ENCODE measurements at places on chromosomes 11 and 22. TPM values are rescaled to one million over a fixed set of nuclear protein-coding genes. Genes with fewer than 3 reads are reported as not detected.

PNPLA5 gene
- not detected for total RNA-seq

TOLLIP gene
- total RNA-seq: 54.6 TPM

ANGPTL5 gene
- total RNA-seq: 0.63 TPM

PAMR1 gene
- total RNA-seq: 6.9 TPM

LGR4 gene
- total RNA-seq: 31.8 TPM

RAB39A gene
- not detected for total RNA-seq

DNA sequence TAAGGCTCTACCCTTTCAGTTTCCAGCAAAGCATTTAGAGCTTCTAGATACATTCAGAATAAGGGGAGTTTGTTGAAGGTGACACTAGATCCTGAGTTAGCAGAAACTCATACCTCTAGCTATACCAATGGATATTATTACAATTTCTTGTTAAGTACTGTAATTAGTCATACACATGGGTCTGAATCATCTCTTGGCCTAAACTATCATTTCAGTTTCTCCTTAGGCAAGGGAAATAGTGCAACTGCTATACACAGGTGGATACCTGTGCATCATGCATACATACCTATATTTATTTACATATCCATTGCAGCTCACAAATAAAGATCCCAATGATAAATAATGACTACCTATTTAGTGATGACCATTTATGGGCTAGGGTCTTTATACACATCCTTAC, 45.1 kb upstream of the PAX6 start:
- DNase-seq: no peak

- DNase-seq: no peak
Observed at GRCh38 chr22:46453006-46453828, 84.2 kb downstream of the CELSR1 start.

GRCh38 chr11:78465169-78465942, 47.7 kb upstream of the GAB2 start:
- DNase-seq: no peak

GRCh38 chr22:33477120-33478111, 419.2 kb upstream of the SYN3 start:
- DNase-seq: no peak

DNA sequence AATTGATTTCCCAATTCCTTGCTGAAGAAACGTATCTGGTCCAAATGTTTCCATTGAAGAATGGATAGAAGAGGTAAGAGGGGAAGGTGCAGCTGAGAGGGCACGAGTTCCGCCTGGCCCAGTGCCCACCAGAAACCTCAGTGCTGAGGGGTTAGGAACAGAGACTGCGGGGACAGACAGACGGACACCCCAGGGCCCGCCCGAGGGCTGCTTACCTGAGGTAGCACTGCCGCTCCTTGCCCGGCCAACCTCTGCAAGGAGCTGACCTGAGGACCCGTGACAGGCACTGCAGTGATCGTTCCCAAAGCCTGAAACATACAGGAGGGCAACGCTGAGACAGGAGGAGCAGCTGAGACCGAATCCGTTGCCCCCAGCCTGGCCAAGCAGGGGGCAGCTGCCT, 89.6 kb downstream of the PHF21B start:
- DNase-seq: no peak

GRCh38 chr11:17846852-17847453, 112.4 kb downstream of the KCNC1 start:
- no peak for DNase-seq

GRCh38 chr11:86138958-86139357, 70.1 kb upstream of the PICALM start:
- no peak for DNase-seq

GRCh38 chr11:117691218-117691514, 105.8 kb downstream of the DSCAML1 start:
- DNase-seq: no peak

DNA sequence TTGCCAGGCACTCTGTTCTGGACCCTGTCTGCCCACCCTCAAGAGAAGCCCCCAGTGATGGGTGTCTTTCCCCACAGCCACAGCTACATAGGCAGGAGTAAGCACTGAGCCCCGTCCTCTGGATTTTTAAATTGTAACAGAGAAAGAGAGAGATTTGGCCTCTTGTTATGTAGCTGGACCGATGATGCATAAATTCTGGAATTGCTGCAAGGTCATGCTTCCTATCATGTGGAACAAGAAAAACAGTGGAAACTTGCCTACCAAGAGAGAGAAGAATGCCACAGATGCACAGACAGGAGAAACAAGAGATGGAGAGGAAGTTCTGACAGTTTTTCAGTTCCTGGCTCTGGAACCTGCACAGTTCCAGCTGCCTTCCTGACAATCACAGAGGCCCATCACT, 150.2 kb downstream of the ETS1 start:
- no peak for DNase-seq

DNA sequence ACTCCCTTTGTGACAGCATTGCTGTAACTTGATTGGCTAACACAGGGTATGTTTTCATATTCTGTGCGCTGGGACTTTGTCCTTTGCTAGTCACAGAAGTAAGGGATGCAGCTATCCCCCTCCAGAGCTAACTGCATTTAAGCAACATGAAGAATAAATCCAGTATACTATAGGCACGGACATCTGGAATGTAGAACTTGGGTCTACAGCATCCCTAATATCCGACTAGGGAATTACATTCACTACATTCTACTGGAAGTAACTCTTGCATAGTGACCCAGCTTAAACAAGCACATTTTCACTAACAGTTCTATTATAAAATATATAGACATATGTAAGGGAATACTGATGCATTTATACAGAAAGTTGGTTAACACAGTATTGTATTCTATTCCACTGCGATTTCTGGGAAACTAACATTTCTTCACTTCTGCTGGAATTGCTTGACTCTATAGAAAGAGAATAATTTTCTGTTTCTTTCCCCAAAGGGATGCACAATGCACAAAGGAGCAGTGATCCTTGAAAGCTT, 13.1 kb downstream of the VSIG10L2 start:
- no peak for DNase-seq

- no peak for DNase-seq
Observed at GRCh38 chr11:7552666-7553065, 38.9 kb downstream of the PPFIBP2 start.

DNA sequence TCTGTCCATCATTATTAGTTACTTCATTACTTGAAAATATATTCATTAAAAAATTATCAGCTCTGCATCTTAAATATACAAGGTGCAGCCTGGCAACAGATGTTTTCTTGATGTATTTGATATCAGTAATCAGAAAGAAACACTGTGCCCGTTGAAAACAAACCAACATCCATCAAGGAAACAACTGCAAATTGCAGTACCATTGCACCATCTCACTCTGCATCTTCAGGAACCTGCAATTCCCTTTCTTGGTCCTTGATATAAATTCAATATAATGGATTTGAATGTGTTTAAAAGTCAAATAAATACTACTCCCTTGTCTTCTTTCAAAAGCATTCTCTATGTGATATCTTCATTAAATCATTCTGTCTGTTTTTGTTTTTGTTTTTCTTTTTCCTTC, 1131.2 kb downstream of the FAM181B start:
- no peak for DNase-seq

GRCh38 chr11:69442807-69443137, 38.7 kb upstream of the LINC01488 start:
- no peak for DNase-seq

GRCh38 chr11:15059132-15059915, 14.1 kb upstream of the CALCB start:
- DNase-seq: no peak

- DNase-seq: no peak
Observed at GRCh38 chr22:39177791-39178190, 25.3 kb upstream of the CBX7 start.

DNA sequence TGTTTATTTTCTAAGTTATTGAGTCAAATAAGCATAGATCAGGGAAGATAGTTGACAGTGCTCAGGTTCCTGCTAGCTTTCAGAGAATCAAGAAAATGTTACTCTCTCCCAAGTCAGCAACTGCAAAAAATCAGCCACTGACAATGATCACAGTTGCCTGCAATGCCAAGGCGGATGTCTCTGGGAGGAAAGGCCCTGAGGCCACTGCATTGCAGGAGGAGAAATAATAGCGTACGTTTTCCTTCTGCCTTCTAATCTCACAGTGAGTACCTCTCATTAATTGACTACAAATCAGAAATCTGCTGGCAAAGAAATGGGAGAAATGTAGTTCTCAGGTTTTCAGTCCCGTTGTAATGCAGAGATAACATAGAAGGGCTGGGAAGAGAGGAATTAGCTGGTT, 54.0 kb upstream of the SPON1 start:
- DNase-seq: no peak

DNA sequence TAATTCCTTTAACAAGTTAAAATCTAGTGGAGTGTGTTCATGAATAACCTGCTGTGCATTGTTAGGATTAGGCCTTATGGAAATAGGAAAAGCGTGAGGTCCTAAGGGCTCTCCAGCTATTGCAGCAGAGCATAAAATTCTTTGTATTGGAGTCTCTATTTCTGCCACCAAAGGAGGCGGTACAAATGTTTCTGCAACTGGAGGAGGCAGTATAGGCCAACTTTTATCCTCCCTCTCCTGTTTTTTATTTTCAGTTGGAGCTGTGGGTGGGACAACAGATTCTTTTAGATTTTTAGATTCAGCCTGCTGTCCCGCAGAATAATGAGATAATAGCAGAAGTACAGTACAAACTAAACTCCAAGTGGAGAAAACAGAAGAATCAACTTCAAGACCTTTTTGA, 26.2 kb downstream of the OR10A6 start:
- DNase-seq: no peak

GRCh38 chr11:11318961-11319360, 34.1 kb downstream of the CSNK2A3 start:
- DNase-seq: no peak

GRCh38 chr11:129484068-129484467, 108.4 kb downstream of the BARX2 start:
- no peak for DNase-seq

DNA sequence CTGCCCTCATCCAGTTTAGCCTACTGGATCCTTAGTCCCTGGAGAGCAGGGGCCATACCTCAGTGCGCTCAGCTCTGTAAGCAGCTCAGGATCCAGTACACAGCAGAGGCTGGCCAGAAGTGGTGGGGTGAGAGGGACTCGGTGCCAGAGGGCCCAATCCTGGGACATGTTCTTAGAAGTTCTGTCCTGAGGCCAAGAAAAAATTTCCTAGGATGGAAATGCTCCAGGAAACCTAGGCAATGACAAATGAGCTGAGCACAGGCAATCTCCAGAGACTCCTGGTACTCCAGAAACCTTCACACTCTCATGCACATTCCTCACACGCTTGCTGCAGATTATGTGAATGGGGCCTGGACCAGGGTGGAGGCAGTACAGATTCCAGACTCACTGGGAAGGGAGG, 89.6 kb downstream of the SERGEF start:
- DNase-seq: no peak
